ENCODE measurements at places on chromosomes 12 and 14.

GRCh38 chr12:76032043-76032981 is 736 bp upstream of the PHLDA1 start:
- DNase-seq, result peak; percentile 71

DNA sequence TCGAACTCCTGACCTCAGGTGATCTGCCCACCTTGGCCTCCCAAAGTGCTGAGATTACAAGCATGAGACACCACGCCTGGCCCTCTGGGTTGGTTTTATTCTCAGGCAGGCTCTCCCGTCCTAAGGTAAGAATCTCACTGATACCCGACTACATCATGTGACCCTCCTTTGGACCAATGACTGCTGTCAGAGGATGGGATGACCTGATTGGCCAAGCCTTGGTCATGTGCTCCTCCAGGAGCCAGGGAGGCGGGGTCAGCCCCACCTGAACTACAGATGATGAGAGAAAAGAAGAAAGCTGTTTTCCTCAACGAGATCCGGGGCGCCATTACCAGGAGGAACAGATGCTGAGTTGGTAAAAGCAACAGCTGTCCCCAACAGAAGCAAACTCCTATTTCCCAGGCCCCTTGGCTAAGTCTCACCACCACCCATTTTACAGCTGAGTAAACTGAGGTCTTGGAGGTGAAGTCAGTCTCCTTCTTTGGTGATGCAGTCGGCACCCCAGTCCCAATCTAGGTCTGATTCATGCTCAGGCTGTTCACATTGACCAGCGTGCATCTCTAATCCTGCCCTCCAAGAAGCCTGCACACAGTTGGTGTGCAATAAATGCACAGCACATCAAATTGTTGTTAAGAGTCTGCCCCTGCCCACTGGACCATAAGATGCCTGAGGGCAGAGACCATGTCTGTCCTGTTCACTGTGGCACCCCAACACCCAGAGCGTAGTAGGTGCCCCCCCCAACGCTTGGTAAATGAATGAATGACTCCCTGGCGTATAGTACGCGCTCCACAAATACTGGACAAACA is 118.8 kb downstream of the SCARB1 start:
- no peak for DNase-seq

DNA sequence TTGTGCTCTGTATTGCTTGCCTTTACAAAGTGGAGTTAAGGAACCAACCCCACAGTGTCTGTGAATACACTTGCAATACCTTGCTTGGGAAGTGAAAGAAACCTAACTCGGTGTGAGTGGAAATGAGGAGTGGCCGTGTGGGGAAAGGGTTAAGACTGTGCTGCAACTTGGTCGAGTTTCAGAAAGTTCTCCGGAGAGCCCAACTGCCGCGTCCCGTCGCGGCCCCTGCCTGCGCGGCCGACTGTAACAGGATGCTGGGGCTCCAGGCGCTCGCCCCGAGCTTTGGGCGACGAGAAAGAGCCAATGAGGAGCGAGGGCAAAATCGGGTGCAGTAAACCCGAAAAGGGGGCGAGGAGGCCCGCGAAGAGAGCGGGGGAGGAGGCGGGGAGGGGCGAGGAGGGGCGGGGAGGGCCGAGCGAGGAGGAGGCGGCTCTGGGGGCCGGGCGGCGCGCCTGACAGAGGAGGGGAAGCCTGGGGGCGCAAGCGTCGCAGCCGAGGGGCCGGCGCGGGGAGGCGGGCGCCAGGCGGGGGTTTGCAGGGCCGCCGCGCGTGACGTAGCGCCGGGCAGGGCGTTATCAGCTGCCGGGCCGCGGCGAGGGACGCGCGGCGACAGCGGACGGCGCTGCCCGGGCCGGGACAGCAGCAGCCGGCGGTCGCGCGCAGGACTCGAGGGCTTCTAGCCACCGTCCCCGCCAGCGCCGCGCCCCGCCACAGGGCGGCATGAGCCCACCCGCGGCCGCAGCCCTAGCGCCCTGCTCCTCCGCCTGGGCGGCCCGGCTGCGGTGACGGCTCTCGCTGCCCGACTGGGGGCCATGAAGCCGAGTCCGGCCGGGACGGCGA is at the start of gene DACT1:
DACT1 (plus strand) TSS at position 572 of the 840 bp plus-strand sequence; CDS start at position 813, 241 bp downstream.
- DNase-seq, result peak; percentile 54

GRCh38 chr12:72510772-72511171 is 238.6 kb downstream of the TRHDE start:
- DNase-seq, result no peak

DNA sequence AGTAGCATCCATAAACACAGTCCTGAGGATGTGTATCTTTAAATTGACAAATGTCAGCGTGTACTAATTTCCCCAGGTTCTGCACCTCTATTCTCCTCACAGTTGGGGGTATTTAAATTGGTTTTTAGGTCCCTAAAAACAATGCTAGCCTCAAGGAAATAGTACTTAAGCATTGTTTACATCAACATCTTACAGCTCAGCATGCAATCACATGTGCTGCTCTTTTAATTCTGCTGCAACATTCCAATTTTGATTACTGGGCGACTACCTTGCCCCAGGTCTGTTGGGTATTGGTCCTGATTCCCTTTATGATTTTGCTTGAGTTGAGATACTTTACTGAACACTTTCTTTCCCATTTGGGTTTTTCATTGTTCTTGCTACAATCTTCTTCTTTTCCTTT is 616.6 kb downstream of the CCER1 start:
- DNase-seq, result no peak

DNA sequence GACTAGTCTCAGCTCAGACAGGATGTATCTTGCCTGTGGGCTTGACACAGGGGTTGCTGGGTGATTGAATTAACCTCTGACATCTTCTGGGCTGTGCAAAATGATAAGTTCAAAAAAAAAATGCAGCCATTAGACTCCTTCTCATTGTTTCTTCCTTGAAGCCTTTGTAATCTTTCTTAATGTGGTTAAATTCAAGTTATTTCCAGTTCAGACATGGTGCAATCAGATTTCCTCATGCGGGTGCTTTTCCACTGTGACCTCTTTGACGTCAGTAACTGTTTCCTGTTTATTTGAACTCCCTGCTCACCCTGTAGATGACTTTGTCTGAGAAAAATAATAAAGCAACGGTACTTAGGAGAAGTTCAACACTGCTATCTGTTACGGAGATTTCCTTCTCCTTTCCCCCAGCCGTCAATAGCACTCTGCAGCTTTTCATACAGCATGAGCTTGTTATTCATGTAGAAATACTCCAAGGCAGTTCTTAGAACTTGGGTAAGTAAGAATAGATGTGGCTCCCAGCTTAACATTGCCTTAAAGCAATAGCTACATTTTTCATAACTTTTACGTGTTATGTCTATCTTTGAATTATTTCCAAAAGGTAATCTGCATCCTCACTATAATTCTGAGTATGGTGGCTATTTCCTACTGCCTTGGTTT is 155.5 kb downstream of the PRKCH start:
- no peak for DNase-seq

DNA sequence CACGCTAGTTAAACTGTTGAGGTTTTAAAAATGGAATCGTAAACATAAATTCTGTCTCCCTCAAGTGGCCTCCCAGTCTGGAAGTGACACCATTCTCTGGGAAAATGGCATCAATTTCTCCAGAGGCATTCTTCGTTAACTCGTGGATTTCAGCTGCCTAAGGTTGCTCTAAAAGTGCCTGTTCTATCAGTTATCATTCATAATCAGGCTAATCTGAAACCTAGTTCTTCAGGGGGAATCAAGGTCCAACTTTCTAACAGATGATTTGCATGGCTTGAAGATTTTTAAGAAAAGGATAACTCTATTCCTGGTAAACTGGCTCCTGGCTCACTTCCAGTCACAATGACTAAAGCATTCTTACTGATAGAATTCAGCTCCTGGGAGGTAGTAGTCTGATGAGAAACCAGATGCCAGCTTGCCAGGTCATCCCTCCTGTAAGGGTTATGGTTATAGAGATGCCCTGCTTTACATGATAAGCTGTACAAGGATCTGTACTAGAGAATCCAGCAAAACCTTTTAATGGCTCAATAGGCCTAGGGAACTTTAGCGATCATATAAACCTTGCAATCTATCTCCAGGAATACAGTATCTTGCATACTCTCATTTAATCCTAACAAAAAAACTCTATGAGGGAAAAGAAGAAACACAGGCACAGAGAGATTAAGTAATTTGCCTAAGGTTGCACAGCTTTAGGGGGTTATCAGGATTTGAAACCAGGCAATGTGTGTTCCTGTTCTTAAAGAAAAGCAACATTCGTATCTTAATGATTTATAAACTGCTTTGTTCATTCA is 1.5 kb downstream of the L3HYPDH start:
- DNase-seq, result no peak

DNA sequence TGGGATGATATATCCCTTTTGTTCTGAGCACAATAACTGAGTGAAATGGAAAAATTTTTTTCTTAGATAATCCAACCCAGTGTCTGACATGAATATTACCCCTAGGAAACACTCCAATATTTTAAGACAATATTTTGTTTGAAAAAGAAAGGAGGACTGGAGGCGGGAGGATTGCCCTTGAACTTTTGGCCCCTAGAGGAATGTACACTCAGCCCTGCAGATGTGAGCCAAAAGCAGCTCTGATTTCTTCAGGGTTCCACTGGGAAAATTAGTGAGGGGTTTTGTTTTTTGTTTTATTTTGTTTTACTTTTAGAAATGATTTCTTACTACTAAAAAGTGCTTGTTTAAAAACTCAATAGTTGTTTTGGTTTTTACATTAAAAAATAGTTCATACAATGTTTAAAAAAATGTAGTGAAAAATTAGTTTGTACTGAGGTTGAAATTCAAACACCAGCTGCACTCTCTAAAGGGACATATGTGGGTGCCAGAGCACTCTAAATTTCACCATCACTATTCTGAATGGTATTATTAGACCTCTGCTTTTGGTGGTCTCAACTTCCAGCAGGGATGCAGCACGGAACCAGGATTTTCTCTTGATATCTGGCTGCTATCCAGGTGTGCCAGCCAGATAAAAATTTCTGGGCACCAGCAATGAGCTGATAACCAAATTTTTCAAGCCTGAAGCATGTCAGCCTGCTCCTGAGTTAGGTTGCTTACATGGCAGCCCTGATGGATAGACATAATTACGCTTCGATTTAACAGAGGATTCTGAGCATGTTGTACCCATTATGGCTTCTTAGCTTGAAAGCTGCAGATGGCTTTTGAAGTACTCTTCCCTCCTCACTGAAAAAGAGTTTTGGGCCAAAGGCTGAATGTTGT is 141.9 kb downstream of the ANO6 start:
- DNase-seq, result no peak

DNA sequence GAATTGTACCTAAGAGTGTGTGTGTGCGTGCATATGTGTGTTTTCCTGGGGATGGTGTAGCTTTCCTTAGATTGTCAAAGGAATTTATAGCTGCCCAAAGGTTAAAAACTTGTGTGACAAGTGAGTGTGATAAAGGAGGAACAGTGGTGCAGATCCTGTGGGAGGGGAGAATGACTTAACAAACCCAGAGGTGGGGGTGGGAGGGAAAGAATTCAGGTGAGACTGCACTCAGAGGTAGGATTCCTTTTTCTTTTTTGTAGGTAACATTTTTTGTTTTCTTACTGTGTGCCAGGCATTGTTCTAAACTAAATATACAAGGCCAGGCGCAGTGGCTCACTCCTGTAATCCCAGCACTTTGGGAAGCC is 45.3 kb upstream of the SINHCAF start:
- no peak for DNase-seq

- no peak for DNase-seq
Measured at GRCh38 chr12:47940773-47941474, 22.5 kb upstream of the TMEM106C start.

DNA sequence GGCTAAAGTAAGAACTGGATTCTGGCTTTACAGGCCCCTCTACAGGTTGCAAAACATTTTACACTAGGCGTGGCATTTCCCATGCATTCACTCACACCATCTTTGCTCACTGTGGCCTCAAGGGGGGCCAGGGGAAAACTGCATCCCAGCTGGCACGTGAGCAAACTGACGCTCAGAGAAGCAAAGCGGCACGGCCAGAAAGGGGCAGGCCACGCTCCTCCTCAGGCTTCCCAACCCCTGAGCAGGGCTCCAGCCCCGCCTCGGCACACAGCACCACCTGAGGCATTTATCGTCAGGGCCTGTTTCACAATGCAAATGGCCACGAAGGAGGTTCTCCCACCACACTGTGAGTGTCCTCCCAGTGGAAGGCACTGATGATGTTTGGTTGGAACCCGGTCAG is 90.8 kb downstream of the BCL11B start:
- no peak for DNase-seq

DNA sequence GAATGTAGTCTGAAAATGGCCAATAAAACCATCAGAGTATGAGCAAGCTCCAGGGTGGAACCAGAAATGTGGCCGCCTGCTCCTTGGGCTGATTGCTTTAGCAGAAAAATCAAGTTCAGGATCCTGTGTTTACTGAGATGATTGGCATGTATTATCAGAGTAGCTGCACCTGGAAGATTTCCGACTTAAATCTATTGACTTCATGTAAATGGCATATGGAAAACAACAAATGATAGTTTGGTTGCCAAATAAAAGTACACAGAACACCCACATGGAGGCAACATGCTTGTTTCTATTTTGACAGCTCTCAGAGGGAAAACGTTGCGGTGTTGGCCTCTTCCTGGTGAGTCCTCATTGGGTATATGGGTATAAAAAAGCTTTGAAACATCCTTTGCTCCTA is 31.3 kb downstream of the SOCS2 start:
- no peak for DNase-seq

DNA sequence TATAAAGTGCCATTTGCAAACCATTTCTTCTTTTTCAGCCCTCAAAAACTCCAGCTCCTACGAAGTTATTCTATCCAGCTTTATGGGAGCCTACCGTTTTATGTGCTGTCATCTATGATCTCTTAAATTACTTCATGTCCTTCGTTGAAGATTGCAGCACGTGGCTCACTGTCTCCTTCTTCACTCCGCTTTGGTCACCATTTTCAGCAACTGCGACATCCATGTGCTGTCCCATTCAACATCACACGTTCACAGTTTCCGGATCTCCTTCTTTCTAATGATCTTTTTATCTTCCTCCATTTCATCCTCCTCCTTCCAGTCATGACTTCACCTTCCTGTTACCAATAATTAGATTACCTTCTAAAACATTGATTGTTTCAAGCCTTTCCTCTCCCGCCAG is 143.3 kb upstream of the KRAS start:
- DNase-seq, result no peak

DNA sequence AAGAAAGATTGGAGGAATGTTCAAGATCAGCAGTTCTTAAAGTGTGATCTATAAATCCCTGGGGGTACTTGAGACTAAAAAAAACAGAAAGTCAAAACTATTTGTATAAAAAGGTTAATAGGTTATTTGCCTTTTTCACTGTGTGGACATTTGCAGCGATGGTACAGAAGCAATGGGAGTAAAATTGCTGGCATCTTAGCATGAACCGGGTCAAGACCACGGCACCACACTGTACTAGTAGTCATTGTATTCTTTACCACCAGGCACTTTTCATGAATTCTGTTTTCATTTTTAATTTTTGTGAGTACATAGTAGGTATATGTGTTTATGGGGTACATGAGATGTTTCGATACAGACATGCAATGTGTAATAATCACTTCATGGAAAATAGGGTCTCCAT is 126.2 kb downstream of the IPO8 start:
- DNase-seq, result no peak

DNA sequence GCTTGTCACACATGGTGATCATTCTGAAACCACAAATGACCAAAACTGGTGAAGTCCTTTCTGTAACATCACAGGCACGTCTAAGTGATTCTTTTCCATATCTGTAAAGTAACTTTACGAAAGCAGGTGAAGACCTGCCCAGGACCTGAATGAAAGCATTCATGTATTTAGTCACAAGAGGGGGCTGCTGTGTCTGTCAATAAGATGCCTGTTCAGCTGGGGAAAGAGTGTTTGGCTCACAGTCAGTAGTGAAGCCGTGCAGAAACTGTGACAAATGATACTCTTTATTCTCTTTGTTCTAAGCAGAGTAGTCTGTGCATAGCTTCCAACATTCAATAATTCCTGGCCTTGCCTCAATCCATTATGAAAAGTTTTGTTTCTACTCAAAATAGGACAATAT is 373.5 kb upstream of the OR4E1 start:
- DNase-seq, result no peak
